ENCODE measurements at places on chromosomes 1 and 21.

DNA sequence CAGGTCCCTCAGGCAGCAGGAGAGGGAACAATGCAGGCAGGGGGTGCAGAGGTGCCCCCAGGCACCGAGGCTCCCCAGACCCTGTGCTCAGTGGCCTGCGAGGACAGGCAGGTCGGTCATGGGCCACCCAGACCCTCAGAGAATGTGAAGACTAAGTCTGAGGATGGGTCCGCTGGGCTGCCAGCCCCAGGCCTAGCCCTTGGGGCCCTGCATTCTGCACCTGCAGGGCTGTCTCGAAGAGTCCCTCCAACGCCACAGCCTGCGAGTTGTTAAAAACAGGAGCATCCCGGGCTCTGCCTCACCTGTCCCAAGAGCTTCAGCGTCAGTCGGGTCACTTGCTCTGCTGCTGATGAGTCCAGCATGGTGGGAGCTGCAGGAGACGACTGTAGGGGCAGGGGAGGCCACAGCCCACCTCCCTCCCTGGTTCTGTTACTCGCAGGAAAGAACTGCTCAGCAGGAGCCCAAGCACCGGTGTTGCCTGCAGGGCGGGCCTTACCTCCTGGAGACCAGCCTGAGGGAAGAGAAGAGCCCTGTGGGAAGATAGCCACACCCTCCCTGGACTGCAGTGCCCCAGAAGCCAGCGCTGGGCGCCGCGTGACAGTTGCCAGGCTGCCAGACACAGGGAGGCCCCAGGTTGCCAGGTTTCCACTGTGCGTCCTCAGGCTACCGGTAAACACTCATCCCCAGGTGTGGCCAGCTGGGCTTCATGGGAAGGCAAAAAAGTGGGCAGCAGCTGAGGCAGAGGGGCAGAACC, 5.8 kb downstream of the C21orf58 start:
- DNase-seq = no peak

- no peak for DNase-seq
These were observed 15.2 kb downstream of the SLC66A1 start for GRCh38 chr1:19327301-19327700.

- no peak for DNase-seq
These were observed 238.3 kb upstream of the ESRRG start for GRCh38 chr1:216961516-216961915.

GRCh38 chr1:81174052-81174451, 626.7 kb upstream of the ADGRL2 start:
- no peak for DNase-seq

- peak; percentile 32 for DNase-seq
These were observed 248.6 kb downstream of the DNM3 start for GRCh38 chr1:172089768-172090510.

DNA sequence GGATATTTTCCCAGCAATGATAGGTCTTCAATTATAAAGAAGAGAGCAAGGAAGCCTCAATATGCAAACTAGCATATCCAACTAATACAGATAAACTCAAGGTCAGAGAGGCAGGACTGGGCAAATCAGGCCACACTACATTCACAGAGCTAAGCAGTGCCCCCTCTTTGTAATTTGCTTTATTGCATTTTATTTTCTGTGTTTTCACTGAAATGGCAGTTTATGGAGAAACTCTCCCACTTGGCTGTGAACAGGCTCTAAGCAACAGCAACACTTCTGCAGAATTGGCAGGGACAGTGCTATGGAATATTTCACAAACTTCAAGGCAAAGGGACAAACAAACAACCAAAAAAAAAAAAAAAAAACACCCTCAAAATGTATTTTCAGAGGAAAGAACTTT, 93.4 kb upstream of the SOD1 start:
- no peak for DNase-seq

GRCh38 chr1:22285549-22286396, 142.9 kb upstream of the WNT4 start:
- DNase-seq = no peak

GRCh38 chr21:42413500-42413899, 9.8 kb downstream of the UBASH3A start:
- DNase-seq = no peak

- no peak for DNase-seq
These were observed 40.9 kb downstream of the PTGFRN start for GRCh38 chr1:116950517-116951199.

- DNase-seq = no peak
These were observed 391.5 kb upstream of the ADGRL2 start for GRCh38 chr1:81409262-81409661.

DNA sequence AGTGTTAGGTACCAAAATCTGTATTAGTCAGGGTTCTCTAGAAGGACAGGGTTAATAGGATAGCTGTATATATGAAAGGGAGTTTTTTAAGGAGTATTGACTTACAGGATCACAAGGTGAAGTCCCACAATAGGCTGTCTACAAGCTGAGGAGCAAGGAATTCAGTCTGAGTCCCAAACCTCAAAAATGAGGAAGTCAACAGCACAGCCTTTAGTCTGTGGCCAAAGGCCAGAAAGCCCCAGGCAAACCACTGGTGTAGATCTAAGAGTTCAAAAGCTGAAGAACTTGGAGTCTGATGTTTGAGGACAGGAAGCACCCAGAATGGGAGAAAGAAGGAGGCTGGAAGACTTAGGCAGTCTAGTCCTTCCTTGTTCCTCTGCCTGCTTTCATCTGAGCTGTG, 487.5 kb upstream of the CHRM3 start:
- no peak for DNase-seq
